Effector CD8-positive, alpha-beta T cell (primary cell): ENCODE measurements at places on chromosomes 3 and 15.

DNA sequence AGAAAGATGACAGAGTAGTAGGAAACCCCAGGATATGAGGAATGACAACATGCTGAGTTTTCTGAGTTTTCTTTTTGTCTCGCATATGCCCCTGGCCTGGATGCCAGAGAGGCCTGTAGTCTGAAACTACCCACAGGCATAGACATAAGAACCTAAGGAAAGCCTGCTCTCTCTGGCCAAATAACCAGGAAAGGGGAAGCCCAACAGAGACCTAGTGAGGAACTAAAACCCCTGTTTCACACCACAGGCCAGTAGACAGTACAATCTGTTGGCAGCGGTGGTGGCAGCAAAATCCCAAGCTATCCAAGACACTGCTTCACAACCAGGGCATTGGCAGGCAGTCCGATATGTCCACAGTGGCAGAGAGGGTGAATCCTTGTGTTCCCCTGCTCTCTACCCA is 55.0 kb upstream of the DCP1A start:
- no peak for DNase-seq

DNA sequence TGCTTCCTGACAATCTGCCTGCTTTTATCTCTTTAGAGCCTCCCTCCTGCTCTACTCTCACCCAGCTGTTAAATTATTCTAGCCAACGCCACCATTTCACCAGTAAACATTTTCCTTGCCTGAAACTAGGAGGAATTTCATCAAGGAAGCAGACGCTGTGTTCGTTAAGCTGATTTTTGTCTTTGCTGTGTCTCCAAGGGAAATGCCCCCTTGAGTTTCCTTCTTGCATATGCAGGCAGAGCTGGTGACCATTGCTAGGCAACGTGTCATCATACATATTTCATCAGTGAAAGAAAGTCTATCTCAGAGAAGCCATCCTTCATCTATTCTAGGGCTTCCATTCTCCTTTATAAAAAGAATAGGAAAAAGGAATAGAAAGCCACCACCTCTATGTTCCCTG is 87.0 kb upstream of the ST8SIA2 start:
- no peak for DNase-seq

GRCh38 chr3:153760948-153761347 is 360.2 kb upstream of the ARHGEF26 start:
- DNase-seq: no peak

DNA sequence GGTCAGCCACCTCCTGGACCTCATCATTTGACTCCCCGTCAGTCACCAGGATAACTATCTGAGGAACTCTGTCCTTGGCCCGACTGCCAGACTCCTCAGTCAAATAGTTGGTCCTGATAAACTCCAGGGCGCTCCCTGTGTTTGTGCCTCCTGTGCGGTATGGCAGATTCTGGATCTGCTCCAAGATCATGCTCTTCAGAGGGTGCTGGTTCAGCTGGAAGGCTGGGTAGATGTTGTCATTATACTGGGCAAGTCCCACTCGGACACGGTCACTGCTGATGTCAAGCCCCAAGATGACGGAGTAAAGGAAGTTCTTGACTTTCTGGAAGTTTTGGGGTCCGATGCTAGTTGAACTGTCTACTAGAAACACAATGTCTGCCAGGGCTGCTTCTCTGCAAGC is 31.1 kb upstream of the CAPN7 start:
- no peak for DNase-seq
